Progenitor cell of endocrine pancreas (in vitro differentiated cells): ENCODE measurements at places on chromosomes 7 and 10. TPM values are rescaled to one million over a fixed set of nuclear protein-coding genes. Genes with fewer than 3 reads are reported as not detected.

Gene BMPER
- total RNA-seq = 0.36 and 0.69 TPM in 2 replicates

Gene GNG11
- total RNA-seq = not detected in 2 replicates

Gene AKR1C8
- not detected in 2 replicates for total RNA-seq

Gene FASTK
- total RNA-seq = 75.0 and 81.9 TPM in 2 replicates

Gene HOXA7
- total RNA-seq = 1.4 and 1.5 TPM in 2 replicates

Gene PLPP4
- not detected in 2 replicates for total RNA-seq

Gene LHFPL3
- total RNA-seq = not detected in 2 replicates

Gene AKR1C3
- total RNA-seq = 4.6 and 9.3 TPM in 2 replicates

Gene IRF5
- 0.44 and 0.69 TPM in 2 replicates for total RNA-seq

Gene GIMAP1
- not detected in 2 replicates for total RNA-seq

Gene IDI2
- not detected in 2 replicates for total RNA-seq
